Upper lobe of left lung (tissue), 6 donors: ENCODE measurements at places on chromosomes 1 and 21. TPM values are rescaled to one million over a fixed set of nuclear protein-coding genes. Genes with fewer than 3 reads are reported as not detected.

AMY2A gene
- total RNA-seq, result not detected

LCE1C gene
- total RNA-seq, result not detected

CHRM3 gene
- 3.8 TPM for total RNA-seq

LRRC3 gene
- total RNA-seq, result 4.6 TPM

CROCC gene
- 21.0 TPM for total RNA-seq

TMED5 gene
- total RNA-seq, result 89.5 TPM

NMNAT2 gene
- total RNA-seq, result not detected

C1orf167 gene
- 11.4 TPM for total RNA-seq

KIAA1614 gene
- total RNA-seq, result 0.79 TPM

NUF2 gene
- total RNA-seq, result 0.89 TPM
